NCI-H82 (cell line): ENCODE measurements at places on chromosomes 7 and 10.

GRCh38 chr10:132910901-132911785, 31.2 kb downstream of the CFAP46 start:
- DNase-seq = no peak

DNA sequence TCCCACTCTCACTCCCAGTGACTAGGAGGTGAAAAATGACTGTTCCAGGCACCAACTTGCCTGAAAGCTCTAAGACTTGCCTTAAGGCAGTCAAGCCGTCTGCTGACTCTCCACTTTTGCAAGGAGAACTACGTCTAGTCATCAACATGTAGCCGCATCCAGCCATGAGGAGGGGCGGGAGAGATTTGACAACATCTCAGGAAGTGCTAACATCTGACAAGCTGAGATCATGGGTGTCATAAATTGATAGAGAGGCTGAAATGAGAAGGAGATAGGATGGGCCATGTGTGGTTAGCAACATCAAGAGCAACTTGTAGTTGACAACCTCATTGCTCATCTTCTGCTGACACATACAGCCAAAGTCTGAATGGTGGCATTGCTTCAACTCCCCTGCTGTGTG, 9.0 kb upstream of the TBXAS1 start:
- DNase-seq = no peak

GRCh38 chr10:11237571-11237970, 219.9 kb downstream of the CELF2 start:
- no peak for DNase-seq

GRCh38 chr7:106053109-106053508, 59.0 kb downstream of the SYPL1 start:
- no peak for DNase-seq

- no peak for DNase-seq
Observed at GRCh38 chr7:103073989-103074518, 542 bp downstream of the FBXL13 start.

- no peak for DNase-seq
Observed at GRCh38 chr7:148395990-148396716, 194.4 kb upstream of the C7orf33 start.

DNA sequence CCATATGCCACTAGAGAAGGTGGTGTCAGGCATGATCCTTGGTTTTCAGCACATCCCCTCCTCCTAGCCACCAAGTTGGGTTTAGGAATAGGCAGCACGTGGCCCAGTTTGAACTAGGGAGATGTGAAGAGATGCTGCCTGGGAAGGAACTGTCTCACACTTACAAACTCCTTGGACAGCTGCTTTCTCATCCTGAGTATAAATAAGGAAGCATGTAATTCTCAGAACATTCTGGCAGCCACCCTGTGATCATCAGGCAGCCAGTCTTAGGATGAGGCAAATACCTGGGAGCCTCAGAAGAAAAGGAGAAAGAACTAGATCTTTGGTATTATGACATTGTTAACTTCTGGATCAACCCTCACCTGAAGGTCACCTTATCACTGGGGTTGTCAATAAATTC, 21.3 kb upstream of the XPNPEP1 start:
- no peak for DNase-seq

- DNase-seq = no peak
Observed at GRCh38 chr10:73816917-73817729, 5.7 kb upstream of the NDST2 start.

DNA sequence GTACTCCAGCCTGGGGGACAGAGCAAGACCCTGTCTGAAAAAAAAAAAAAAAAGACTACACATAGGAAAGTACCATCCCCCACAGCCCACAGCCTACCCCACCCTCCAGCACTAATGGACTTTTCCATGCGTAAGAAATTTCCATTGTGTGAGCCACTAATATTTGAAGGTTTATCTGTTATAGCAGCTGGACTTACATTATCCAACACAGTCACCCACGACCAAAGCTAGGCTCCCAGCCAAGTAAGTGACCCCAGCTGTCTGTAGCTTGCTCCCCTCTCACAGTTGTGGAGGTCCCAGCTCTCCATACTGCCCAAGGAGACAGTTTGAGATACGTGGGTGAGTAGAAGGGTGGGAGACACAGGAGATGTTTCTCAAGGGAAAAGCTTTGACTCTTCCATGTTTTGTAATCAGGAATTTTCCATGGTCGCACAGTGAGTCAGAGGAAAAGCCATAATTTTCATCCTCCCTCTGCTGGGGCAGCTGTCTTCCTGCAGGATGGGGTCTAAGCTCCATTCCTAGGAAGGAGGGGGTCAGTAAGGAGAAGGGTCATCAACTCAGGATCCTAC, 57.4 kb downstream of the CAV1 start:
- no peak for DNase-seq

DNA sequence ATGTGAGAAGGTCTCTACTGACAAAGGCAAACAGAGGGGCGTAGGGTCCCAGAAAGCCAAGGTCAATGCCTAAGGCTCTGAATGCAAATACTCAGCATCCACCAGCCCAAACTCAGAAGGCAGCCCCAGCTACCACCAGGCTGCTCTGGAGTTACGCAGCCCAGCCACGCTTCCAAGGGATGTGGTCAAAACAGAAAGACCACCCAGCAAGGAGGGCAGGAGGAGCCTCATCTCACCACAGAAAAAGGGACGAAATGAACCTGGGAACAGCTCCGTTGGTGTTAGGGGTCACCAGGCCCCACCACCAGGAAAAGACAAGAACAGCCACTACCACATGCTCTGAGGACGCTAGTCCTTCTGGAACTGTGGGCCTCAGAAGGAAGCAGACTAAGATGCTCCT, 65.1 kb downstream of the CTBP2 start:
- no peak for DNase-seq

- no peak for DNase-seq
Observed at GRCh38 chr10:8060704-8061121, 6.2 kb downstream of the GATA3 start.

DNA sequence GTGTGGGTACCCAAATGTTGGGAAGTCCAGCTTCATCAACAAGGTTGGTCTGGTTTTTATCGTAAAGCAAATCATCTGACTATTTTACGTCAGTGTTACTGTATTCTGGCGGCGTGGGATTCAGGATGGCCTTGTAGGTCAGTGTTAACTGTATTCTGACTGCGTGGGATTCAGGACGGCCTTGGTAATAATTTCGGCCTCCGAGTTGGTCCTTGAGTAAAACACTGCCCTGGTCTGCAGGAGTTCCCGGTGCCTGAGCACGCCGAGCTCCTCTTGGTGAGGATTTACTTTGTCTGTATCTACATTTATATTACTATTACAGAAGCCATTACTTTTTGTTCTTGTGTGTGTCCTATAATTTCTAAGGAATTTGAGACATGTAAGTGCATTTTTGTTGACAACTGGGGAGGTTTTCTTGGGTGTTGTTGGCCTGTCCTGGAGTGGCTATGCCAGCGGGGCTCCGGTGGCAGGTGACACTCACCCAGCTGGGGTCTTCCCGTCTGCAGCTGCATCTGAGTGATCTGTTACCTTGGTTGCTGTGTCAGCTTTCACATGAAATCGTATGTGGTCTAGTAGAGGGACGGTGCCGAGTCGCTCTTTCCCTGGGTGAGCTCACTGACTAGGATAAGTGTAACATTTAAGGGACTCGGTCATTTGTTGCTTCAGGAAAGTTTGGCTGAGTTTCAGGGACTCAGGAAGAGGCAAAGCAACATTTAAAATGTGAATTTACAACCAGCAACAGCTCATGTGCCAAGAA, 9.2 kb downstream of the GTPBP4 start:
- no peak for DNase-seq

- DNase-seq = no peak
Observed at GRCh38 chr10:125795128-125795527, 19.5 kb upstream of the MMP21 start.

DNA sequence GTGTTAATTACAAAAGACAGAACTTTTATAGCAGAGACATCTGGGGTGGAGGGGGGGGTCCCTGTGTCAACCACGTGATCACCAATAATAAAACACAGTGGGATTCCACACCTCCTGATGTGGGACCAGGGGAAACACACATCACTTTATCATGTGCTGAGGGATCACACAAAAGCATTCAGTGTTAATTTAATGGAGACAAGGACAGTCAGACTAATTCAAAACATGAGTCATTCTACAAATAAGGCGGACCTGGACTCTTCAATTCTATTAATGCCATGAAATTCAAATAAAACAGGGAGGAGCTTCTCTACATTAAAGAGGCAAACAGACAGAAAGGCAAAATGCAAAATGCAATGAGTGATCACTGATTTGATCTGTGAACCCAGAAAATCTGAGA, 67.3 kb upstream of the PFKP start:
- DNase-seq = no peak
